ENCODE measurements at places on chromosomes 4 and X.

- DNase-seq: peak; percentile 42
Measured at GRCh38 chr4:24979554-24979953, 51.2 kb downstream of the LGI2 start.

- no peak for DNase-seq
Measured at GRCh38 chrX:8139716-8140115, 31.4 kb downstream of the VCX2 start.

DNA sequence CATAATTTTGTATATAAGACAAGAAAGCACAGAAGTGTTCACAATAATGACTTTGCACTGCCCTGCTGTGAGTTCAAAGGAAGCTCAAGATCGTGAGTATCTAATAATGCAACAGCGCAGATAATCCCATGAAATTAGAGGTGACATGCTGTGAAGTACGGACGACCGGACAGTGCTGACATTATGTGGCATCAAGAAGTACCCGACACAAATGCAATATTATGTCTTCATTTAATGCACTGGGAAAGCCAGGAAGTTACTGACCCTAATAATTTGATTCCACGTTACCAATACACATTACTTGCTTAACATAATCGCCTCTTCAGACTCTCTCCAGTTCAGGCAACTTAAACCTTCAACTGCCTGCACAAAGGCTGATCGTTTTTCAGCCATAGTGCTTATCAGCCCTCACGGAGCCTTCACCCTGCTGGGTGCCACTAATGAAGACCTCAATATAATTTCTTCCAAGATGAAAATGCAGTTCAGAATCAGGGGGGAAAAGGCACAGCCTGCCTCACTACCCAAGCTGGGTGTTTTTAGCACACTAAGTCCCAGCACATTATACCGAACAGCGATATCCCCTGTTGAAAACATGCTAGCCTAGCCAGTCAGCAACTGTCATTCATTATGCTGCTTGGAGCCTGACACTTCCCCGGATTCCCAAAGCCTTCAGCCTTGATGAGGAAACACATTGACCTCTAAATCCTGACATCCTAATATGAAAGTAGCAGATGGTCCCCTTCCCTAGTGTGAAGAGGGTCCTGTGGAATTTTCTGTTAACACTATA, 56.1 kb downstream of the SLC7A11 start:
- no peak for DNase-seq

DNA sequence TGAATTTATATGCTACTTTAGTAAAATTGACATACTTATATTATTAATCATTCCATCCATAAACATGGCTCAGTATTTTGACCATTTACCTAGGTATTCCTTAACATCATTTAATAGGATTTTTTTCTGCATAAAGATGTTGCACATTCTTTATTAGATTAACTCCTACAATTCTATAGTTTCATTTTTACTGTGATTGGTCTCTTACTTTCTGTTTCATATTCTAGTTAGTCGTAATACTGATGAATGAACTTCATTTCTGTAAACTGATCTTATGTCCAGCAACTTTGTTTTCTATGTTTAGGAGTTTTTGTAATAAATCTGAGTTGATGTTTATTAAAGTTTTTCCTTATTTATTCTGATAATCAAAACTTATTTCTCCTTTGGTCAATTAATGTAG, 278.2 kb upstream of the CXXC4 start:
- no peak for DNase-seq

- no peak for DNase-seq
Measured at GRCh38 chr4:125727931-125728330, 413.2 kb downstream of the FAT4 start.

DNA sequence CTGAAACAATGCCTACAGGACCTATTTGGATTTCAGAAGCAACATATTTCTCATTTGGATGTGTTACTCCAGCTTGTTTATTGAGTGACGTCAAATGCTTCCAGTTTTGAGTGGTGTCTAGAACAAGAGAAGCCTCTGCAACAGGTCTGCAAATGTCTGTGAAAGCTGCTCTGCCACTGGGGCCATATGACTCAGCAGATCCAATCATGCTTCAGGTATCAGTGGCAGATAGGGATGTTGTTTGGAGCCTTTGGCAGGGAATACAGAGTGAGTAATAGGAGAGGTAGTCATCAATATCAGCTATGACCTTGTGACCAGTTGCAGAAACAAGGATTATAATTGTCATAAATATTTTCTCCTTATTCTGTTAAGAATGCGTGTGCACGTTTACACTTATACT, 141.1 kb upstream of the ZXDA start:
- no peak for DNase-seq
